ENCODE measurements at places on chromosomes 5 and 9.
A peak's percentile ranks its signal among the peaks of the same experiment; 100 is the strongest.

DNA sequence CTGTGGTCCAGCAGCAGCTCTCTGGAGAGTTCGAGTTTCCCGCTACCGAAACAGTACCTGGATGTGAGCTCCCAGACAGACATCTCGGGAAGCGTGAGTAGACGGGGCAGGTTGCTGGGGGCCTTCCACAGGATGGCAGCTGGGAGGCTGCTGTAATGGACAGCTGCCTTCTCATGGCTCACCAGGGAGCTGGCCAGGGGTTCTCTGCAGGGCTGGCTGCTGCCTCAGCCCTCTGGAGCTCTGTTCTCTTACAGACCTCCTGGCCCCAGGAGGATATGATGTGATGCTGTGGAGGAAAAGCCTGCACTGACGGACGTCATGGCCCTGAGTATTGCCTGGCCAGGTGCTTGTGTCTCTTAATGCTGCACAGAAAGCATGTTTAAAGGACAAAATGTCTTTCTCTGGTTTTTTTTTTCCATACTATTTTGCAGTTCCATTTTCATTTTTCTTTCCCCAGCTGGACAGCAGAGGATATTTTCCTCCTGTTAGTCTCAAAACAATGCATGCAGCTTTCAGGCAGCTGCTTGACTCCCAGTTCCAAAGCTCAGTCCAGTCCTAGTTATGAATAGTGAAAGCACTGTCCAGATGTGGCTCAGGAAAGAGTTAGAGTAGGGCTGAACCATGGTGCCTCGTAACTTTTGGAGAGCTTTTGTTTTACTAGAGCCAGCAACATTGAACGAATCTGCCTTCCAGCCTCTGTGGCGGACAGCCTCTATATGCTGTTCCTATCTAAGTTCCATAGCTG lies 77.5 kb upstream of the RARS1 start:
- DNase-seq = no peak

GRCh38 chr5:132737982-132738681 lies 786 bp upstream of the KIF3A start:
- DNase-seq = no peak

- no peak for DNase-seq
Measured at GRCh38 chr5:32805971-32806638, 95.0 kb downstream of the NPR3 start.

DNA sequence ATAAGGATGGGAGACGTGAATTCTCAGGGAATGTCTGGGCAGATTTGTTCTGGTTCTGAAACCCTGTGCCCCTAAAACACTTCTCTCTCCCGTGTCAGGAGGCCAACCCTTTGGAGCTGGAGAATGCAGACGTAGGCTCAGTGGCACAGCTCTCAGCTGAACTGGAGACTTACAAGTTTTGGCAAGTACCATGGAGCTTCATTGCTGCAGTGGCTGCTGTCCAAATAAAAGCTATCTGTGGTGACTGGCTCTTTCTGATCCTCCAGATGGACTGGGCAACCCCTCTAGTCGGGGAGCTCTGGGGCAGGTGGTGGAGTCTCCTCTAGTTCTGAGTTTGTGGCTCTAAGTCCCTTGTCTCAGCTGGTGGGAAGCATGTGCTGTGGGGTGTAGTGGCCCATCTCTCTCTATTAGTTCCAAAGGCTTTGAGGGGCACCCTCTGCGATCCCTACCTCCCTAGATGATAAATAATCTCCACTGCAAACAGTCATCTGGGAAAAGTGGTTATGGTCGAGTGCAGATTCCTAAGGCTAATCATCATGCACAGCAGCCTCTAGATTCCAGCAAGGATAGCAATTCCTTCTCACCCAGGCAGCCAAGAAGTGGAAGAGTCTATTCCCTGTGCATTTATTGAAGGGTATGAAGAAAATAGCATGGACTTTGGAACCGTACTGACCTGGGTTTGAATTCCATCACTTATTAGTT lies 204.2 kb upstream of the KLF4 start:
- DNase-seq = no peak

DNA sequence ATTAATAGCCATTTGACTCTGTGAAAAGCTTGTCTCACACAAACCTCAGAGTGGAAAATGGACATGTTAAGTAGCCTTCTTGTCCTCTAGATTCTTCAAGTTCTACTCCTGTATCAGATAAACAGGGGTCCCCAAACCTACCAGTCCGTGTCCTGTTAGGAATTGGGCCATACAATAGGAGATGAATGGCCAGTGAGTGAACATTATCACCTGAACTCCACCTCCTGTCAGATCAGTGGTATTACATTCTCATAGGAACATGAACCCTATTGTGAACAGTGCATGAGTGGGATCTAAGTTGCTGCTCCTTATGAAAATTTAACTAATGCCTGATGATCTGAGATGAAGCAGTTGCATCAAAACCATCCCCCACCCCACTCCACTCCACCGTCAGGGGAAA lies 136.3 kb downstream of the TMEM232 start:
- DNase-seq = no peak

DNA sequence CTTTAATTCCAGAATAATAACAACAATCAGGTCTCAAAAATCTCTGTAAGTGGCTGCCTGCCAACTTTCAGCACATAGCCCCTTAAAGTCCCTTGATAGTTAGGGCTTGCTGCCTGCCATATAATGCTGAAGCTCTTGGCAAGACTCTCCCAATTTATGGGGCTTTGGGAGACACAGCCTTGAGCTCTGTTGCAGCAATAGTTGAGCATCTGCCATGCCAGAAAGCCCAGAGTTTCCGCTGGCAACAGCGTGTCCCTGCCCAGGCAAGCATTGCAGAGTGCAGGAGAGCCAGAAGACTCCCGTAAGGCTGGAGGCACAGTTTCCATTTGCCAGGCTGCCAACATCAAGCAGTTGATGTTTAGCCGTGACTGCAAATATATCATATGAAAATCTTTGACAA lies 678.5 kb upstream of the NUDT12 start:
- no peak for DNase-seq

- peak; percentile 89 for DNase-seq
Measured at GRCh38 chr5:154197801-154198491, 7.4 kb downstream of the GALNT10 start.

DNA sequence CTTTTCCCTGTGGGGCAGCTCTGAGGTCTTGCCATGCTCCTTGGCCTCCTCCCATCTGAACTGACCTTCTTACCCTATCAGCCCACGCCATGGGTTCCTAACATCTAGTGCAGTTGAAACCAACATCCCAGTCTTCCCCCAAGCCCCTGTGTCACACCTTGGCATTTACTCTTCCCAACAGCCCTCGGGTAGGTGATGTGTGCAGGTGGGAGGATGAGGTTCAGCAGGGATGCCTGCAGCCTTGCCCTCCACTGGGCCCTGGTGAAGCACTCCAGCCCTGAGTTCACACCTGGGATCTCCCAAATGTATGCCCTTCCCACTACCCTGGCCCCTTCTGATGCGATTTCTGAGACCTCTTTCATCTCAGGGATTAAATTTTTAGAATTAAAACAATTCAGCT lies 15.5 kb downstream of the IRX2 start:
- no peak for DNase-seq

- no peak for DNase-seq
Measured at GRCh38 chr9:101246691-101247090, 138.1 kb downstream of the BAAT start.

GRCh38 chr5:98320343-98320742 lies 453.1 kb upstream of the RGMB start:
- no peak for DNase-seq

DNA sequence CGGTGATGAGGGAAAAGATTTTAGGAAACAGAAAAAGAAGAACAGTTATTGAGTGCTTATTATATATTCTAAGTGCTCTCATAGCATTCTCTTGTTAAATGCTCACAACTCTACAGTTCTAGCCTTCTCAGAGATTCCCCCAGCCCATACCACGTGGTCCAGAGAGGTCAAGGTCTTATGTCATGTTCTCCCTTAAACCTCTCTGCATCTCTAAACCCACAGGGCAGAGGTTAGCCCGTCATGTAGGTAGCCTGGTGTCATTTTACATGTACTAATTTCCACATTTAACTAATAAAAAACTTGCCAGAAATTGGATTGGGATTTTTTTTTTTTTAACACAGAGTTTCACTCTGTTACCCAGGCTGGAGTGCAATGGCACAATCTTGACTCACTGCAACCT lies 178.0 kb downstream of the CEMIP2 start:
- no peak for DNase-seq

DNA sequence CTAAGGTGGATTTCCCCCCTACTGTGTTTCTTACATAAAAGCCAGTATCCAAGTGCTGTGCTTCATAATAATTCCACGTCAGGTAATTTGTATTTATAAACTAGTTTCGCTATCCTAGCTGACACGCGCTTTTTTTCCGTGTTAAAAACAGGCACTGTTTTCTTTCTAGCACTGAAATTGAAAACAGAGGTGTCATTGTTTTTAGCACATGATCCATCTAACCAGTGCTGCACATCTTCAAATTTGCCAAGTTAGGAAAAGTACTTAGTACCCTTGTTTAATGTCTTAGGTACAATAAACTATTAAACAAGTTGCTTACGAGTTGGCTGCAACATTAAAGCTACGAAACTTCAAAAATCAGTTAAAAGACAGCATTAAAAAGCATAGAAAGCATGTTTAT lies 49.9 kb downstream of the JMY start:
- no peak for DNase-seq

GRCh38 chr5:135221696-135222095 lies 177.3 kb downstream of the MACROH2A1 start:
- no peak for DNase-seq

DNA sequence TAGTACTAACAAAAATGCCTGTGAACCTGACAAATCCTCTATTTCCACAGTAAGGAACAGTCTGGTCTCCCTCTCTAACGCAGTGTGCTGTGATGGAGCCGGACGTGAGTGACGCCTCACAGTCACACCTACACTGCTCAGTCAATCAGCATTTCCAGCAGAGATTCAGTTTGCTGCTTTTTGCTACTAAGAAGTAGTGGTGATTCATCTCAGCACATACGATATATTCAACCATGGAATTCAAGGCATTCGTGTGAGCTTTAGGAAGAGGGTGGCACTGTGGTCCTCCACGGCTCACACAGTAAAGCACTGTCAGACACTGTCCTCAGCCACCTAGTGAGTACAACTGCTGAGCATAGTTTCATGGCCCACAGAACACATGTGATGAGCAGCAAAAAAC lies 70.9 kb downstream of the SETX start:
- no peak for DNase-seq

- peak; percentile 43 for DNase-seq
Measured at GRCh38 chr5:96752341-96753016, 55.3 kb downstream of the ERAP1 start.

DNA sequence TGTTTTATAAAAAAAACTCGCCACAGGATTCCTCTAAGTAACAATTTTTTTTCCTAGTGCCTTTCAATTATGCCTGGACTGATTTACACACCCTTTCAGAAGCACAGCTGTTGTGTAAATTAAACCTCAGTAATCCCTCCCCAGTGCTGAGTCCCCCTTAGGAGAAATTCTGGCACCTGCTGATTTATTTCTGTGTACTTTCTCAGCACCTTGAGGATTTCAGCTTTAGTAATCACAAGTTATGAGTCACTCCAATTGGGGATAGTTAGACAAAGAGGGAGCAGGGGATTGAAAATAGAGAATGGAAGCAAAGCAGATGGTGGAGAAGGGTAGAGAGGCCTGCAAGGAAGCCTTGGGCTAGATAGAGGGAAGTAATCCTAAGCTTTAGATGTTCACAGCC lies 171.7 kb downstream of the TTLL11 start:
- DNase-seq = no peak

- DNase-seq = no peak
Measured at GRCh38 chr5:158305861-158306260, 446.9 kb upstream of the CLINT1 start.

DNA sequence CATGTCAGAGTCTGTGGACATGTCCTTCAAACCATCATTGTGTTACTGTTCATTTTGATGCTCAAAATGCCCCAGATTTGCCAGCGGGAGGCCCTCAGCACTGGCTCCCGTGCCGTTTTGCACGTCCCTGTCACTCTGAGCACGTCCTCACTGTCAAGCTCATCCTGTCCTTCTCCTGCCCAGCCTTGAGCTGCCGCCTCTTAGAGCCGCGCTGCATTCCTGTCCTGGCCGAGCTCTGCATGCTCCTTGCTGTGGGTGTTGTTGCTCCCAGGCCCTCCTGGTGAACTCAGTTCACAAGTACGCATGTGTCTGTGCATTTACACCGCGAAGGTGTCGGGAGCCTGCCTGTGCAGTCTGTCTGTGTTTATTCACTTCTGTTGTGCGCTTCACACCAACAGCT lies 62.2 kb downstream of the WNK2 start:
- DNase-seq = no peak

DNA sequence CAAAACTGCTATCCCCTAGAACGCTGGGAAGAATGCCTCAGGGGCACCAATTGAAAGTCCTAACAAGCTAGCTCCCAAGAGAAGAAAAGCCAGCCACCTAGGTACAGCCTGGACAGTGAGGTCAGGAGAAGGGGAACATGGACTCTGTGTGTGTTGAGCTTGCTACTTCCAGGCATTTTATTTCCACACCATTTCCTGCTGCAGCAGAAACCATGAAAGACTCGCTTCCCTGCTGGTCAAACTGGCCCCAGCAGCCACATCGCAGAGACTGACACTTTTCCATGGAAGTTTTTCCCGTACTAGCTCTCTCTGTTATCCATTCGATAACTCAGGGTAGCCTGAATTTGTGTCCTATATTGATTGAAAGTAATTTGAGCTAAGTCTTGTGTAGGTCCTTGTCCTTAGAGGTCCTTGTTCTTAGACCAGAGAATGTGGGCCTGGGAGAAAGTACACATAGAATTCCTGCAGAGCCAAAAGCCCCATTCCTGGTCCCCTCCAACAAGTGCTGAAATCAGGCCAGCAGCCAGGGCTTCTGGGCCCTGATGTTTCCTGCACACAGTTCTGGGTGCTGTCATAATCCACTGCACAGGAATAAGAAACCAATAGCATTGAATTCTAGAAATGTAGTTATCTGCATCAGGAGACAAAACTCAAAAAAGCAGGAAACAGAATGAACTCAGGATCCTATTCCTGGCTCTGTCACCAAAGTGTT lies 96.6 kb downstream of the BRINP1 start:
- DNase-seq = no peak

DNA sequence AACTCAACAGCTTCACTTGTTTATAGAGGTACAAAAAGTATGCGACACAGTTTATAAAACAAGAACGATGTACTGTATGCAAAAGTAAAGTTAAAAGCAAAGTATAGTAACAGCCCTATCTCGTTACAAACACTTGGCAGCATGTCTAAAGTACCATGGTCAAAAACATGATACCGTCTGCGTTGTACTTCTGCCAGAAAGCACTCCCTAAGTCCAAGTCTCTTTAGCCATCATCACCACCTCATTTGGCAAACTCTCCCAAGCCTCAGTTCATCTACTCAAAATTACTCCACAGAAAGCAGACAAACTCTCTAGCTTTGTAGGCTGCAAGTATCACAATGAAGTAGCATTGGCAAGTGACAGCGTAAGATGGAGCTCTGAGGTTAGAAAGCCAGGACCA lies 73.4 kb downstream of the NFIB start:
- no peak for DNase-seq

DNA sequence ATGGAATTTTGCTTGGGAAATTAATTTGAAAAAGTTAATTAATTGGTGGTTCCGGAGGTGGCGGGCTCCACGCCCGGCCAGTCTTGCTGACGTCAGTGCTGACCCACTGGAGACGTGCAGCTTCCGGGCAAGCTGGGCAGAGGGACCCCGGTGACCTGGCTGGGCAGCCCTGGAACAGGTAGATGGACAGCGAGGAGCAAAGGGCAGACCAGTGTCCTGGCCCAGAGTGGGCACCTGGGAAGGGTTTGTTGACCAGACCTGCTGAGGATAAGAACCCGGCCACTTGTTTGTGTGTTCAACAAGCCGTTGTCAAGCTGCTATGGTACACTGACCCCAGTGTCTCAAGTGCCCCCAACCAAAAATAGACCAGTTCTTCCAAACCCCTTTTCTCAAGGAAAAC lies 17.5 kb downstream of the CXXC5 start:
- DNase-seq = no peak

GRCh38 chr5:90967443-90967842 lies 408.8 kb downstream of the ADGRV1 start:
- no peak for DNase-seq
